ENCODE measurements at places on chromosomes 1 and 21.
A peak's percentile ranks its signal among the peaks of the same experiment; 100 is the strongest.

- DNase-seq = peak; percentile 84
Observed at GRCh38 chr1:112954945-112955772, 837 bp downstream of the SLC16A1 start.

DNA sequence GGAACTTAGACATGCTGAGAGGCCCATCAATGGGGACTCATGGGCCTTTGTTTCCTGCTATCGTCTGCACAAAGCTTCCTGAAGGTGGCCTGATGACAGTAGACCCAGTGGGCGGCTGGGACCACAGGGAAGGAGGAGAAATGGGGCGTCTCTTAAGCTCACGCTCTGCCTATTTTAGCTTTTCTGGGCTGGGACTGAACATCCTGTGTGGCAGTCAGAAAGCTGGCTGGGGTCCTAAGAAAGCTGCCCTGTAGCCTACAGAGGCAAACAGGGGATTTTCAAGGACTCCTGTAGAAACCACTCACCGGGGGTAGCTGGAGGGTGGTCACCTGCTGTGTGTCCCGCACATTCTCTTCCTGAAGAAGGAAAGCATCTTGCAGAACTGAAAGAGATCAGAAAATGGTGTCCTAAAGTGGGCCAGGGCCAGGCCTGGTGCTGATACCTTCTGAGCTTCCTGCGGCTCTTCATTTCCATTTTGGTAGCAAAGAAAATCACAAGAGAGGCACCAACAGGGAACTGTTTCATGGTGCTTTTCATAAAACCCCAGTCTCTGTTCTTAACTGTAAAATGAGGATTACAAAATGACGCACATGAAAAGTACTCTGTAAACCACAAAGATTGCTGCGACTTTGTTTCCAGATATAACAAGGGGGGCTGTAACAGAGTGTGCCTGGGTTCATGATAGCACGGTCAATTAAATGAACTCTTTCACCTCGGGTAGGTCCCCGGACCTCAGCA lies 8.6 kb downstream of the ZNF496 start:
- DNase-seq = no peak

- no peak for DNase-seq
Observed at GRCh38 chr1:158818975-158819431, 12.1 kb upstream of the MNDA start.

- DNase-seq = no peak
Observed at GRCh38 chr1:78408192-78408591, 82.6 kb upstream of the PTGFR start.

DNA sequence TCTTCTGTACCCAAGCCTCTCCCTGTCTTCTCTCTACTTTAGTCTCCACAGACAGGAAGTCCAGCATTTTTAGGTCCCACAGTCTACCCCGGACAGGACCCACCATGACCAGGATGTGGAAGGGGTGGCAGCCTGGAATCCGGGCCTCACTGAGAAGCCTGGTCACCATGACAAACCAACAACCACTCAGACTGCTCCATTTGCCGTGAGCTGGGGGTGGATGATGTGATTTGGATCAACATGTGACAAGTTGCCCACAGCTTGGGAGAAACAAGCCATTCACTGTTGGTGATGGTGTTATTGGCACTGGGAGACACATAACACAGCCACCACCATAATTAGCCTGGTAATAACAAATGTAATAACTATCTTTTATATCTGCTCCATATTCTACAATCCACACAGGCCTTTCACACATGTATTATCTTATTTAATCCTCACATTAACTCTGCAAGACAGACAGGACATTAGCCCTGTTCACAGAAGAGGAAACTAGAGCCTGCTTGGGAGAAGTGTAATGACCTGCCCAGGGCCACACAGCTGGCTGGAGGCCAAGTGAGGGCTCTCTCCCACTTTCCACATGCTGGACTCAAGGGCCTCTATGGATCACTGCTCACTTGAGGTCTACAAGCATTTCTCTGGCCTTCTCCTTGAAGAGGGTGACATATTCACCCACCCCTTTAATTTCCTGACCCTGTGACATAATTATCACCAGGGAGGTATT lies 22.9 kb downstream of the MEF2D start:
- no peak for DNase-seq

DNA sequence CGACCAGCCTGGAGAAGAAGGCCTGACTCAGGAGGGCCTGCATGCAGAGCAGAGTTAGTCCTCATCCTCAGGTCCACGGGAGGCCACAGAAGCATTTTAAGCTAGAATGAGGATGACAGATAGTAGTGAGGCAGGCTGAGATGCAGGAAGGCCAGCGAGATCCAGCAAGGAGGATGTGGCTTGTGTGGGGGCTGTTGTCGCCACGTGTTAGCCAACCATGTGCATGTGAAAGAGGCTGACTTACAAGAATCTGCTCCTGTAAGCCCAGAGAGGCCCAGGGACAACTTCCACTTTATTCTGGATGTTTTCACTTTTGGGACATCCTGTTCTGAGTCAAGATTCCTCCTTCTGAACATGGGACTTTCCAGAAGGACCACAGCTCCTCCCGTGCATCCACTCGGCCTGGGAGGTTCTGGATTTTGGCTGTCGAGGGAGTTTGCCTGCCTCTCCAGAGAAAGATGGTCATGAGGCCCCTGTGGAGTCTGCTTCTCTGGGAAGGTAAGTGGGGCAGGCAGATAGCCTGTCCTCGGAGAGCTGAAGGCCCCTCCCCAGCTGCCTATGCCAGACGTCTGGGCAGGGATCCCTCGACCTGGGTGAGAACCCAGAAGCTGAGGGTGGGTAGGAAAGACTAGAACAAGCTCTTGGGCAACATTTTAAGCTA lies at the start of gene SLAMF8:
Gene SLAMF8 (plus strand): TSS at position 433 of the 661 bp plus-strand sequence. CDS start 26 bp downstream, at position 459.
- no peak for DNase-seq

DNA sequence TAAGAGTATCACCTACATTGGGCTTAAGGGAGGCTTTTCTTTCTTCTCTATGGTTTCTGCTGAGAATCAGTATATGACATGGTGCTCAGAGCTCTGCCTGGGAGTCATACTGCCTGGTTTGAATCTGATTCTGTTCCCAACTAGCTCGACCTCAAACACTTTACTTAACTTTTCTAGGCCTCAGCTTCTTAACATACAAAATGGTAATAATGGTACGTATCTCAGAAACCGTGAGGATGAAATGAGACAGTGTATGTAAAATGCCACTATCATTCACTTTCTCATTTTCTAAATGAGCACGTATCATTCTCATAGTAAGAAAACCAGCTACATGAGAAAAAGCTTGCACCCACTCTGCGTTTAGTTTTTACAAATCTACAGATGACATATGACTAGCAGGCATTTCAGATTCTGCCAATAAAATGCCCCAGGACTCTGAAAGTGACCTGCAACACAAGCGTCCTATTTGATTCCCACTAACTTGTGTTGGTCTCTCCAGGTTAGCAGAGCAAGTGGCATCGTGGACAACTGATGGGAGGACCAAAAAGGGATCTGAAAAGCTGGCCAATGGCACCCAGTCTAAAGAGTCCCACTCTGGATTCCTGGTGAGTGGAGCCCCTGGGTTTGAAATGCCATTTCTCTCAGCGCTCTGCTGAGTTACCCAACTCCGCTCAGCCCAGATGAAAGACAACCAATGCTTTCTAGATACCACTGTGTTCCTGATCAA lies 6.1 kb downstream of the CTNNBIP1 start:
- DNase-seq = no peak

DNA sequence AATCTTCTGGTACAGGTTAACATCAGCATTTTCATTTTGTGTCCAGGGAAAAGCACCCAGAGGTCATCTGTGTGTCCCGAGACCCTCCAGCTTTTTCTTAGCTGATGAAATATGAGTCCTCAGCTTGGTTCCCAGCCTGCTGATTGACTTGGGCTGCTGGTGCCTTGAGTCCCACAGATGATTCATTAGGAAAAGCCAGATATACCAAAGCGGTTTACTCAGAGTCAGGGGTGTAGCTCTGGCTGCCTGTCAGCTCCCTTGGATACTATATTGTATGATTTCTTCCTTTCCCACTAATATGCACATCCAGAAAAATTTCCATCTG lies 43.7 kb upstream of the MAB21L3 start:
- DNase-seq = no peak

- DNase-seq = no peak
Observed at GRCh38 chr1:226938903-226939437, 1.1 kb upstream of the COQ8A start.

DNA sequence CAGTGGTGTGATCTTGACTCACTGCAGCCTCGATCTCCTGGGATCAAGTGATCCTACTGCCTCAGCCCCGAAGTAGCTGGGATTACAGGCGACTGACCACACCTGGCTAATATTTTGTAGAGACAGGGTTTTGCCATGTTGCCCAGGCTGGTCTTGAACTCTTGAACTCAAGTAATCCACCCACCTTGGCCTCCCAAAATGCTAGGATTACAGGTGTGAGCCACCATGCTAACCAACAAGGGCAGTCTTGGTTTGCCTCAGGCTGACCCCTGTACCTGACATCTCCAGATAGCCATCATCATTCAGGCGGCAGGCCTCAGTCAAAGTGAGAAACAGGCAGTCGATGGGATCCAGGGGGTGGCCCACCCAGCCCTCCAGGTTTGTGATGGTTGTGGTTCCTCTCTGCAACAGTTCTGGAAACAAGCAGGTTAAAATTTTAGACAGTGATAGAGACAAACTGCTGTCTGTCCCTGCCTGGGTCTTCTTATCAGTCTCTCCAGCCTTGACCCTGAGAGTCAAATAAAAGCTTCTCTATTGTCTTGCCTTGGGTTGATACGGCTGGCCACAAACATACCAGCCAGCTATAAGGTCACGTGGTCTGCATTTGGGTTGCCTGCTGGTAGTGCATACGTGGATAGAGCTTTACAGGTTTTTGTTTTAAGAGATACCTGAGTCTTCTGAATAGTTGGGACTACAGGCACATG lies 26.8 kb downstream of the UROD start:
- DNase-seq = no peak

- DNase-seq = no peak
Observed at GRCh38 chr1:33342041-33342723, 21.3 kb upstream of the A3GALT2 start.

- no peak for DNase-seq
Observed at GRCh38 chr1:32112806-32113375, 5.0 kb downstream of the KPNA6 start.

- DNase-seq = no peak
Observed at GRCh38 chr1:60745484-60745883, 336.9 kb upstream of the NFIA start.

DNA sequence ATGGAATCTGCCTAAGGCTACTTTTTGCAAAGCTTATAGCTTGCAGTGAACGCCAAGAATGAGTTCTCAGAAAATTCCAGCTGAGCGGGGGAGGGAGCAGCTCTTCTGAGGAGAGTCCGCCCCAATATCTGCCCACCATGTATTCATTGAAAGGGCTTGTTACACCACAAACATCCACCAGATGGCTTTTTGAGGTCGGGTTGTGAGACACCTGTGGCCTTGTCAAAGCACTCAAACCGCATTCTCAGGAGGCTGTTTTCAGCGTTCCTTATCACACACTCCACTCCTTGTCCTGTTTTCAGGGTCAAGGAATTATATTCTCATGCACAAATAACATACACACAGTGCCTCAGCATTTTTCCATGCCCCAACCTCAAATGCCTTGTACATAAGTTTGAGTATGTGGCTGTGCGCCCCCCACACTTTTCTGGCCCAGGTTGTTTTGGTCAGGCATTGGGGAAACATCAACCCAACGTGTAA lies 3.9 kb upstream of the C4BPB start:
- DNase-seq = no peak

Measured in upper lobe of left lung (tissue), 6 donors.